ENCODE measurements at places on chromosomes 13 and 19.

GRCh38 chr13:95703576-95703975, 26.6 kb downstream of the DNAJC3 start:
- DNase-seq: no peak

DNA sequence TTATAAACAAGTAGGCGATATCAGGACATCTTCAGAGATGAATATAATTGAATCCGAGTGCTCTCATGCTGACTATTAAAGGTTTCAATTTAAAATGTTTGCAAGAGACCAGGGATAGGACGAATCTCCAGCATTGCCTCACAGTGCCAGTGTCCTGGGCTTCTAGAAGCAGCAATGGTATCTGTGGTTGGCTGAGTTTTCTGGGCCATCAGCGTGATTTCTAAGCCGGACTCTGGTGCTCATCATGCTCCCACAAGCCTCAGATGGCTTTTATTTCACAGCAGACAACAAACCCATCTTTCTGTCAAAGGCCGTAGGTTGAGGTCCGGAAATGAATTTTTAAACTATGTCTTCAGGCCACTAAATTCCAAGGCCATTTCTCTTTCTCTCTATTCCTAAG, 187.7 kb downstream of the FOXO1 start:
- no peak for DNase-seq

GRCh38 chr13:106710266-106710665, 142.3 kb upstream of the ARGLU1 start:
- DNase-seq: no peak

GRCh38 chr19:3819989-3820388, 33.8 kb upstream of the MATK start:
- DNase-seq: no peak

GRCh38 chr19:5690955-5691821, 1.1 kb downstream of the RPL36 start:
- peak; percentile 24 for DNase-seq
